ENCODE measurements at places on chromosomes 1 and 21.
A peak's percentile ranks its signal among the peaks of the same experiment; 100 is the strongest.

GRCh38 chr1:175591083-175591743 lies 152.2 kb downstream of the TNR start:
- DNase-seq = peak; percentile 83

- no peak for DNase-seq
Measured at GRCh38 chr1:54583307-54583686, 35.3 kb downstream of the ACOT11 start.

DNA sequence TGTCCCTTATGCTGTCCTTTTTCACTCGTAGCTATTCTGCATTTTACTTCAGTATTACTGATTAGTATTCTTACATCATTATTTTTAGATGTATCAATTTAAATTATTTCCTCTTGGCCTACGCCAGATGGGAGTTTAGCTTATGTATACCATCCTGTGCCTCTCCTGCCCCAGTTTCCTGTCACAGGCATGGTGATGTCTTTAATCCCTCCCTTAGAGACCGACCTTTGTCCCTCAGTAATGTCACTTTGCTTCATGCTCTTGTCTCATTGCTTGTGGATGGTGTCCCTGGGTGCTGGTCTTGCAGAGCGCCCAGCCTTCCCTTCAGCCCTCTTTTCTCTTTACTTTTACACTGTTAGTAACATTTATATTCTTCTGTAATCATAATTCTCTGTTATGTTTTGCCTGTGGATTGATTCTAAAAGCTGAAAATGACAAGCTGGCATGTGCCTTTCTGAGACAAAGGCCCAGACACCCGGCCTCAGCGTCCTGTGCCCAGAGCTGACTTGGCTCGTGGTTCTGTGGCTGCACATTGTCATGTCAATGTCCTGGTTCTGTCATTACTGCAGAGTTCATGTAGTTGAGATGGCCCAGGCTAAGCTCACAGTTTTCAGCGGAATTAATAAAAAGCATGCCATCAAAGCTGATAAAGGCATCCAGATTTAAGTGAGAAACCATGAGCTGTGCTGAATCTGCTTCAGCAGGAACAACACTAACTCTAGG lies 100.7 kb downstream of the MTR start:
- DNase-seq = no peak

- no peak for DNase-seq
Measured at GRCh38 chr1:183148599-183148998, 37.5 kb upstream of the LAMC2 start.

DNA sequence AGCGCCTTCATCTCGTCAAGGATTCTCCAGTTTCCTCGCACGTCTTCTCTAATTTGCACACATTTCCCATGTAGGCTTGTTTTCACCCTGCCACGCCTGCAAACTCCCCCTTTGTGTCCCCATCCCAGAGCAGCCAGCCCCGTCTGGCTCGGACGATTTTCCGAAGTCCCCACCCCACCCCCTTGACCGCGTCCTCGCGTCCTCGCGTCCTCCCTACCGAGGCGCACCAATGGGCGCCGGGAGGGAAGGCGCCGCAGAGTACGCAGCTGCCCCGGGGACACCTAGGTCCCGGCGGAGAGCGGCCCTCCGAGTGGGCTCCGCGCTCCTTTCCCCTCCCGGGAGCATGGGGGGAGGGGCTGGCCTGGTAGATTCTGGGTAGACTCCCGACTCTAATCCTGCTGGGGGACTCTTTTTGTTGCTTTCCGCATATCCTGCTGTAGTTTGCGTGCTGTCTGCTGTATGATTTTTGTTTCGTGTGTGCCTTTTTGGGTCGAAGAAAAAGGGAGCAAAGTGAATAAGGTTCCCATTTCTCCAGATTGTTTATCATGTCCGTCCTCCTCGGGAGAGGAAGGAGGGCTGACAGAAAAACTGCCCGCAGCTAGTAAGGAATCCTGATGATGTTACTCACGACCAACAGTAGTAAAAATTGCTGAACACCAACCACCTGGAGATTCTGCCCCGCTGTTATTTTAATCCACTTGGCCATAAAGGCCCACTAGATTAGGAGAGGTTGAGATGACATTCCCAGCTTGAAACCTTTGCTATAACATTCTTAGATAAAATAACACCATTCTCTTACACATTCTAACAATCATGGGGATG lies 1.5 kb downstream of the CACHD1 start:
- no peak for DNase-seq

DNA sequence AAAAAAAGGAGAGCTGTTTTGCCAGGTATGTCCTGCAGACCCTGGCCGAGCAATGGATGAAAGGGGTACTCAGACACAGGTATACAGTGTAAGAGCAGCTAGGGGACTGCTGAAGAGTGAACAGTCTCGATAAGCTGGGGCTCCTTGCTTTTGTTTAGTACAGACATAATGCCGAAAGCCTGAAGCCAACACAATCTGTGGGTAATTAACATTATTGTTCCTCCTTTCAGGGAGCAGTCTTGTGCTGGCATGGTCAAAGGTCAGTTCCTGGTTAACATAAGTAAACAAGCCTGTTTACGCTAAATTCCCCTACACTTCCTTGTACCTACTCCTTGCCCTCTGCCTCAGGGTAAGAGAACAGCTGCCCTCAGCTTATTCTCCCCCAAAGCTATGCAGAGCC lies 272.3 kb upstream of the ST6GALNAC5 start:
- DNase-seq = no peak

DNA sequence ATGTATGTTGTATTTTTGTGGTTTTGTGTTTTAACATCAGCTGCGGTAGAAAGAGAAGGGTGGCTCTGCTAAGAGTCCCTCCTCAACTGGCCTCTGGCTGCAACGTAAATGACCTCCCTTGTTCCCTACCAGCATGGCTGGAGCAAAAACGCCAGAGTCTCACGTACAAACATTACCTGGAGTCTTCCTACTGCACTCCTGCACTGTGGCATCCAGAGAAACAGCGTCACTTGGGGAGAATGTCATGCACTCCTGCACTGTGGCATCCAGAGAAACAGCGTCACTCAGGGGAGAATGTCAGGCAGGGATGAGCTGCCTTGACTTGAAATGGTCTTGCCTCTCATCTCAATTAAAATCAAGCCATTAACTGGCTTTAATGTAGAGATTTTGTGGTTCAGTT lies 314.2 kb downstream of the KIF26B start:
- DNase-seq = no peak

- no peak for DNase-seq
Measured at GRCh38 chr1:86648255-86648654, 56.1 kb upstream of the SH3GLB1 start.

DNA sequence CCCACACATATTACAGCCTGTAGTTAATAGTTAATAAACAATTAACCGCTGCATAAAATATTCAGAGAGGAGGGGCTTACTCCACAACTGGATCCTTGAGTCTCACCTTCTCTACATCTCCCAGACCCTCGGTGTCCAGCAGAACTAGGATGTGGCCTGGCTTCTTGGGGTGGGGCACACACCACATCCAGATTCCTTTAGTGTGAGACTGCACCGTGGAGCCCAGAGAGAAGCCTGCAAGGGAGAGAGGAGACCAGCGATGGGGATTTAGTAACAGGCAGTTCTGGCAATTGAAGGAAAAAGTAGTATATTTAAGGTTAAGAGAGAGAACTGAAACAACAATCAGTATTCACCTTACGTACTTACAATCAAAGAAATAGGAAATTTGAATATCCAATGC lies 4.9 kb downstream of the GBP1 start:
- DNase-seq = no peak

DNA sequence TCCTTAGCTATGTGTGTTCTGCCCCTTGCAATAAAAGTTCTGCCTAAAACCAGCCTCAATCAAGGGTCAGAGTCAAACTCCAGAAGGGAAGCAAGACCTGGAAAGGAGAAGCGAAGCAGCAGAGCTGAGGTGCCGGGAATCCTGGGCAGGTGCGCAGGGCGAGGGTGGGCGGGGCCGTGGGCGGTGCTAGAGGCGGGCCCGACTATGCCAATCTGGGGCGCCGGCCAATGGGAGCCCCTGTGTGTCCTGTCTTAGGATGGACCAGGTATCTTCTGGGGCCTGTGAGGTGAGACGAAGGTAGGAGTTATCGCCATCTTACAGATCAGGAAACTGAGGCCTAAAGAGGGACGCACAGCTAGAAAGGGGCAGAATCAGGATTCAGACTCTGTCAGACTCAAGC lies 120.3 kb downstream of the PTPRU start:
- DNase-seq = no peak

- DNase-seq = no peak
Measured at GRCh38 chr1:208924928-208925327, 658.6 kb upstream of the CAMK1G start.

DNA sequence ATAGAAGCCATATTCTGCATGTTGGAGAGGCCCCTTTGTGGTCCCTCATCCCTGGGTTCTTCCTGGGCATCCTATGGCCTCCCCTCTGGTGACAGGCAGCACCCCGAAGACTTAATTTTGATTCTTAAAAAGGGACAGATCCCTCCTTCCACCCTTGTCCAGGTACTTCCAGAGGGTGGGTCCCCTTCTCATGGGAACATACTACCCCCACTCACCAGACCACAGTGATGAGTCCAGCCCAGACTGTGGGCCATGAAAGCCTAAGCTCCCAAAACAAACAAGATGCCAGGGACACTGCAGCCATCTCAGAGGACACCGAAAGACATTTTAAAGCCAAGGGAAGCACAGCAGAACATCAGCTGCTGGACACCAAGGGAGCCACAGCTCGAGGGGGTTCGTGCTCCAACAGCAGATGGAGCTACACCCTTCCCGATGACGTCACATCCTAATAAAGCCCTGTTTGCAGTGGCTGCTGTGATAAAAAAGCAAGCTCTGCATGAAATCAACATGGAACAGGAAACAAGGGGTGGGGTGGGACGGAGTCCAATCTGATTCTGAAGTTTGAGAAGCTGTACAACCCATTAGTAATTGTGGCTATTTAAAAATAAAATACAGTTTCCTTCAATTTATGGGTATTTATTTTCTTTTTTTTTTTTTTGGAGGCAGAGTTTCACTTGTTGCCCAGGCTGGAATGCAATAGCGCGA lies 32.4 kb downstream of the GNB1 start:
- DNase-seq = peak; percentile 91

DNA sequence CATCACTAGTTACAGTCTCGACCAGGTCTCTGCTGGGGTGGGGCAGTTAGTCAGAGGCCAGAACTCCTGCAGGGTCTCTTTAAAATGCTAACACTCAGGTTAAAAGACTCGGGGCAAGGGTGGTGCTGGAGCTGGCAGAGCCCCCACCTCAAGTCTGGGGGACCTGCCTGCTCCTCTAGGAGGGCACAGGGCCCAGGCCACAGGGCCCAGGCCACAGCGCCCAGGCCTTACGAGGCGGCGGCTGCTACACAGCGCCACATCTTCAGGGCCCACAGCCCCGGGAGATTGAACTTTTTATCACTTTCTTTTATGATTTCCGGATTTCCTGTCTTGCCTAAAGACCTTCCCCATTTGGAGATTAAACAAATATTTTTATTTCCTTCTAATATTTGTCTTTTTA lies 10.4 kb downstream of the MPZ start:
- no peak for DNase-seq

- no peak for DNase-seq
Measured at GRCh38 chr1:6256645-6257044, 4.3 kb downstream of the GPR153 start.

GRCh38 chr1:27026621-27027574 lies 14.2 kb upstream of the TENT5B start:
- DNase-seq = peak; percentile 33

DNA sequence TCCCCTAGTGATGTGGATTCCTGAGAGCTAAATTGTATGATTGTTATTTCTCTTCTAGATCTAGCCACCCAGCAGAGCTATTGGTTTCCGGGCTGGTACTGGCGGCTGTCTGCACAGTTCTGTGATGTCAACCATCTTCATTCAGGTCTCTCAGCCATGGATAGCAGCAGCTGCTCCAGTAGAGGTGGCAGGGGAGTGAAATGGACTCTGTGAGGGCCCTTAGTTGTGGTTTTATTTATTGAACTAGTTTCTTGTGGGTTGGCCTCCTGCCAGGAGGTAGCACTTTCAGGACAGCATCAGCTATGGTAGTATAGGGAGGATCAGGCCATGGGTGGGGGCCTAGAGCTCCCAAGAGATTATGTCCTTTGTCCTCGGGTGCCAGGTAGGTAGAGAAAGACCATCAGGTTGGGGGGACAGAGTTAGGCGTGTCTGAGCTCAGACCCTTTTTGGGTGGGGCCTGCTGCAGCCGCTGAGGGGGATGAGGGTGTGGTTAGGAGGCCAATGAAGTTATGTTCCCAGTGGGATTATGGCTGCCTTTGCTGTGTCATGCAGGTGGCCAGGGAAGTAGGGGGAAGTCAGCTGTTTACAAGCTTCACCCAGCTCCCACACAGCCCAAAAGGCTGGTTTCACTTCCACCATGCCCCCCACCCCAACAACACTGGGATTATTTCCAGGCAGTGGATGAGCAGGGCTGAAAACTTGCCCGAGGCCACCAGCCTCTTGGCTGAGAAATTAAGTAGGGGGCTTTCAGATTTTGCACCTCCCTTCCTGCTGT lies 55.1 kb upstream of the RGS4 start:
- DNase-seq = no peak

GRCh38 chr1:22126531-22126930 lies 16.4 kb downstream of the WNT4 start:
- DNase-seq = no peak

DNA sequence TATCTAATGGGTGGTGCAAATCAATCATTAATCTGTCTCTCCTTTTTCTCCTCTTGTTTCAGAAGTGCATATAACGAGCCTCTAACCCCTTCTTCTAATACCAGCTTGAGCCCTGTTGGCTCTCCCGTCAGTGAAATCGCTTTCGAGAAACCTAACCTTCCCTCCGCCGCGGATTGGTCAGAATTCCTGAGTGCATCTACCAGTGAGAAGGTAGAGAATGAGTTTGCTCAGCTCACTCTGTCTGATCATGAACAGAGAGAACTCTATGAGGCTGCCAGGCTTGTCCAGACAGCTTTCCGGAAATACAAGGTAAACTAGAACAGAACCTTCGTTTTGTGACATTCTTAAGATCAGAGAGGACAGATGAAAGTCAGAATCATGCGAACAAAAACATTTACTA lies 25.3 kb upstream of the VAMP3 start:
- no peak for DNase-seq

- DNase-seq = no peak
Measured at GRCh38 chr1:87887100-87887499, 558.4 kb downstream of the LMO4 start.

DNA sequence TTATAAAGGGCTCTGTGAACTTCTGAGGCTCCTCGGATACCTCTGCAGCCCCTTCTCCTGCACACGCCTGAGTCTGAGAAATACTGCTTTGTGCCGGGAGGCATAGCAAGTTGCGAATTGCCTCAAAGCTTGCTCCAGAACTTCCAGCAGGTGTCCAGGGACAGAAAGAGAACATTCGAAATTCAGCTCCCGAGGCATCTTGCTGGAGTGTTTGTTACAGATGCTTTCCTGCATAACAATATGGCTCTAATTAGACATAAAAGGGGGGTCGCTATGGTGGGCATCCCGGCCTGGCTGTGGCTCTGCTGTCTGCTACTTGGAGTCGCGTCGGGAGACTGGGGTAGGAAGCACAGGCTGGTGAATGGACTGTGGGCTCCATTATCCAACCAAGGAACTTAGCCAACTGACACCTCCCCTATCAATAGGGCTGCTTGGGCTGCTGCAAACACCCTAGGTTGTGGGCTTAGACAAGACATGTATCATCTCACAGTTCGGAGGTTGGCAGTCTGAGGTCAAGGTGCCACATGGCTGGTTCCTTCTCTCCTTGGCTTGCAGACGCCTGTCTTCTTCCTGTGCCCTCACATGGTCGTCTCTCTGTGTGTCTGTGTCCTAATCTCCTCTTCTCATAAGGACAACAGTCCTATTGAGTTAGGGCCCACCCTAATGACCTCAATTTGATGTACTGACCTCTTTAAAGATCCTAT lies 607.0 kb downstream of the NPHP4 start:
- no peak for DNase-seq

- DNase-seq = no peak
Measured at GRCh38 chr1:22540337-22540736, 23.0 kb upstream of the EPHA8 start.

GRCh38 chr21:33543505-33544129 lies 779 bp downstream of the SON start:
- DNase-seq = no peak

Data from hematopoietic multipotent progenitor cell treated with erythropoietin and hydrocortisone succinate and interleukin-3 and kit ligand, for 8 days (in vitro differentiated cells).